ENCODE measurements at places on chromosomes 1 and 21.

DNA sequence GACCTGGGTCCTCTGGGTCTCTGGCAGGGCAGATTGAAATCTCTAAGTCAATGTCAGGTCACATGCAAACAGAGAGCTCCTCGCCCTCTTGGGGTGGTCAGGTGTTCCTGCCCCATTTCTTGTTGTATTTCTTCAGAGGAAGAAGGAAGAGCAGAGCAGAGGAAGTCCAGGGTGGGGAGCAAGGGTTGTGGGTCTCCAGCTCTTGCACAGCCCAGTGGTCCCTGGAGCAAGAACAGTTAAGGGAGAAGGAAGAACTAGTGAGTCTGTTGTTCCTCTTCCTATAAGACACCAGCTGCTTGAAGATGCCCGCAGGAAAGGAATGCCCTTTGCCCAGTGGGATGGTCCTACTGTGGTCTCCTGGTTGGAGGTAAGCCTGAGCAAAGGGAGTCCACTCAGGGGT lies 26.3 kb downstream of the MYOG start:
- no peak for DNase-seq

- DNase-seq, result no peak
These were observed 34.0 kb downstream of the KCNJ15 start for GRCh38 chr21:38290809-38291208.

DNA sequence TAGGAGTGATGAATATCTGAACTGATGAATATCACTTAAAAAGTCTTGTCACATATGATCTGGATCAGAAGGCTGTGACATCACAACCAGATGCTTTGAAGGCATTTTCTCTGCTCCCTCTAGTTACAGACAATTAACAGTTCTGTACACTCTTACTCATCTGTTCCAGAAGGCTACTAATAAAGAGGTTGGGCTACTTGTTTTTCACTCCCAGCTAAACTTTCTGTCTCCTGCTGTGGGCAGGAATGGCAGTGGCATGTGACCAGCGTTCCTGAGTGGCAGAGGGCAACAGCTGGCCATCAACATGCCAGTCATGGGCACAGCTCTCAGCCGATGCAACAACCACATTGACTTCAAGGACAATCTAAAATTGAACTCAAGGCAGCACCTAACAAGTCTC lies 66.7 kb downstream of the SLC45A1 start:
- DNase-seq, result no peak

DNA sequence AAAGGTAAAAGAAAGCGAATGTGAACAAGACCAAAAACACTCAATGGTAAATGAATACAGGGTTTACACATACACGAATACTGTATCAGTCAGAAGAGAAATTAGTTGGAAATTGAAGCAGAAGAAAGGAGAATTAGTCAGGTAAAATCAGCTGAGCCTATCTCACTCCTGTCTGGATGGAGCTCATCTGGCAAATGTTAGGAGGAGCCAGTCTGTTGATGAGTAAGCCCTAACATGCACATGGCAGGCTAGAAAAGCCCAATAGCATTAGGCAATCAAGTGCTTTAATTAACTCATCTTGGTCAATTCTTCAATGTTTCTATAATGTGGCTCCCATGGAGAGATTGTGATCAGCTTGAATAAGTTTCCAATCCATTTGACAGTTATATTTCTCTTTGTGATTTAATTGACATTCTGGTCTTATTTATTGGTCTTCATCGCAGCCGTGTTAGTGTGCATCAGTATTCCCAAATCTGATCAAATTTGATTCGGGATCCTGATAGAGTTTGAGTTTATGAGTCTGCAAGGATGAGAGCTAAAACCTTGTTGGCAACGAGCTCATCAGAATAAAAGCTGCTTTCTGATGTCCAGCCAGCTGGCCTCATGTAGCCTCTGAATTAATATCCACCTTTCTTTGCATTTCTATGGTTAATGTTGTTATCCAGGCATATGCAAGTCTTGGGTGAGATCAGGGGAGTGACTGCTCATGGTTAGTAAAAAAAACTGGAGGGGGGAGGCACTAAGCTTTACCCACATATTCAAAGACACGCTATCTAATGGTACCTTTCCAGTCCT lies 22.1 kb upstream of the KCNA10 start:
- peak; percentile 87 for DNase-seq
